ENCODE measurements at places on chromosomes 2 and 18. TPM values are rescaled to one million over a fixed set of nuclear protein-coding genes. Genes with fewer than 3 reads are reported as not detected.

MZT2B gene
- 168 TPM for polyA plus RNA-seq

SH3BP4 gene
- 2.0 TPM for polyA plus RNA-seq

ACTG2 gene
- polyA plus RNA-seq, result not detected

PROKR1 gene
- not detected for polyA plus RNA-seq

NPHP1 gene
- polyA plus RNA-seq, result 2.1 TPM

ABCA12 gene
- not detected for polyA plus RNA-seq

CXCR1 gene
- 0.35 TPM for polyA plus RNA-seq

GLB1L gene
- polyA plus RNA-seq, result not detected

FBXO48 gene
- polyA plus RNA-seq, result 0.44 TPM

ALLC gene
- not detected for polyA plus RNA-seq

SPDYA gene
- 0.30 TPM for polyA plus RNA-seq

CYP27C1 gene
- polyA plus RNA-seq, result not detected

SMAD4 gene
- polyA plus RNA-seq, result 54.7 TPM

LHCGR gene
- polyA plus RNA-seq, result not detected

HRH4 gene
- not detected for polyA plus RNA-seq

MSH6 gene
- polyA plus RNA-seq, result 22.7 TPM

SLC38A11 gene
- 0.60 TPM for polyA plus RNA-seq

CRYGC gene
- polyA plus RNA-seq, result not detected

KIF5C gene
- 2.0 TPM for polyA plus RNA-seq

ATP6V1B1 gene
- not detected for polyA plus RNA-seq

HOXD10 gene
- not detected for polyA plus RNA-seq

PUM2 gene
- polyA plus RNA-seq, result 14.6 TPM

RGPD3 gene
- polyA plus RNA-seq, result 0.06 TPM

MEIS1 gene
- polyA plus RNA-seq, result 0.33 TPM

IL1R1 gene
- polyA plus RNA-seq, result not detected

CLIP4 gene
- 13.3 TPM for polyA plus RNA-seq

MOGAT1 gene
- not detected for polyA plus RNA-seq

MYCN gene
- not detected for polyA plus RNA-seq

SLC35F5 gene
- 7.1 TPM for polyA plus RNA-seq

RUFY4 gene
- polyA plus RNA-seq, result 0.25 TPM
